ENCODE measurements at places on chromosomes 2 and 18.

DNA sequence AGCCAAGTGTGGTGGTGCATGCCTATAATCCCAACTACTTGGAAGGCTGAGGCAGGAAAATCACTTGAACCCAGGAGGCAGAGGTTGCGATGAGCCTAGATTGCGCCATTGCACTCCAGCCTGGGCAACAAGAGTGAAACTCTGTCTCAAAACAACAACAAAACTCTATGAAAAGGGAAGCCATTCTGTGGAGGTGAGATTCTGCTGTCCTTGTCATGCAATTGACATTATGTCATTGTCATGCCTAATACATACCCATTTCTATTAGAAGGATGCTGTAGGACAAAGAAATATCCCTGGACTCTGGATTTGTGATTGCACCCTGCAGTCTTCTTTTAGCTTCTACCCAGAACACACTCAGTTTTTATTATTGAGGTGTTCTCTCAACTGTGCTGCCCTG, 8.6 kb downstream of the RASGRP3 start:
- DNase-seq, result no peak

GRCh38 chr2:163185160-163185559, 346.6 kb upstream of the KCNH7 start:
- no peak for DNase-seq

- DNase-seq, result no peak
Observed at GRCh38 chr18:49613141-49613640, 51.3 kb downstream of the LIPG start.

DNA sequence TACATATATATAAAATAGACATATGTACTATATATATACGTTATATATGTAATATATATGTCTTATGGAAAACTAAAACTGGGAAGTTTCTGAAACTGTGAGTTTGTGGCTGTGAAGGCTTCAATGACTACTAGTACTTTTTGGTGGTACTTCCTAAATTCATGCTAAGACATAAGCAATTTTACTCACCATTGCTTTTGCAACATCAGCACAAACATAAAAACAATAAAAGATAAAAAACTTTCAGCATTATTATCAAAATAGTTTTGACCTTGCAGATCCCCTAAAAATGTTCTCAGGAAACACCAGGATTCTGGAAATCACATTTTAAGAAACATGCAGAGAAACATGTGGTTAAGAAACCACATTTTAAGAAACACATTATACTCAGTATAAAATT, 269.9 kb downstream of the PID1 start:
- no peak for DNase-seq

DNA sequence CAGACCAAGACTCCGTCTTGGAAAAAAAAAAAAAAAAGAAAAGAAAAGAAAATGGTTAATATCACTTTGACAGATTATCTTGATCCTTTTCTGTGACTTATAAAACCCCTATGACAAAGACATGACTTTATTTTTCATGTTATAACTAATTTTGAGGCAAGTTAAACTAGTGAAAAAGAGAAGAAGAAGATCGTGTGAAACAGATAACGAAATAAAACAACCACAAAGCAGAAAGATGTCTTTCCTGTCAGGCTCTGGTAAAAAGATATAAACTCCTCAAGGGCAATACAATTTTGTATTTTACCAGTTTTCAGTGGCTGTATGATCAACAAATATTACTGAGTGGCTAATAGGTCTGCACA, 13.4 kb upstream of the RBMS1 start:
- no peak for DNase-seq

DNA sequence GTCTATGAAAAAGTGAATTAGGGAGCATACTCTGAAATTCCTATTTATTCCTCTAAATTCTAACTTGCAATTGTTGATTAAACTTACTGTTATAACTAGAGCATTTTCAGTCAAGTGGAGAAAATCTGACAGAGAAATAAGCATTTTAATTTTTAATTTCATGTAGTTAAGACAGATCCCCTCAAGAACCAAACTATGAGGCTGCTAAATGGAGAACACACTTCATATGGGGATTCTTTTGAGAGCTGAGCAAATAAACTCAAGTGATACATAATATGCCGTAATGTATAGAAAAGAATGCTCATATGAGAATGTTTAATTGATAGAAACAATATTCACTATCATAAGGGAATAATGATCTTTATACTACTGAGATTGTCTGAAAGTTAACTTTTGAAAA, 340.8 kb downstream of the ERBB4 start:
- no peak for DNase-seq

- DNase-seq, result no peak
Observed at GRCh38 chr2:216689397-216689796, 6.0 kb downstream of the IGFBP5 start.

GRCh38 chr2:121377646-121378045, 92.6 kb upstream of the TFCP2L1 start:
- no peak for DNase-seq

- no peak for DNase-seq
Observed at GRCh38 chr2:212266297-212266696, 272.3 kb downstream of the ERBB4 start.

- no peak for DNase-seq
Observed at GRCh38 chr18:34591920-34592444, 118.1 kb upstream of the DTNA start.

DNA sequence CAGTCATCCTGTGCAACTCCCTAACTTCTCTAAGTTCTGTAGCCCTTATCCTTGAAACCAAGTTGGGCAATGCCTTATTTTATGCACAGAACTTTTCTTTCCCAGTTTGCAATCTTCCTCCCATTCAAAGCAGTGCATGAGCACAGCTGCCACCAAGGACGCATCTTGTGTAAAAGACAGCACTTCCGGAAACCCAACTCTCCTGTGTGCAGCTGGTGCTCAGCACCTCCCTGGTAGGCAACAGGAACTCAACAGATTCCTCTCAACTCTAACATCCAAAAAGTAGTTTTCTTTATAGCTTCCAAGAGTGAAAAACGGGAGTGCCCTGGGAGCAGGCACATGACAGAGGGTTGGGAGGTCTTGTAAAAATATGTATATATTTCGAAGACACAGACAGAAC, 2.2 kb downstream of the TMEM18 start:
- DNase-seq, result no peak

DNA sequence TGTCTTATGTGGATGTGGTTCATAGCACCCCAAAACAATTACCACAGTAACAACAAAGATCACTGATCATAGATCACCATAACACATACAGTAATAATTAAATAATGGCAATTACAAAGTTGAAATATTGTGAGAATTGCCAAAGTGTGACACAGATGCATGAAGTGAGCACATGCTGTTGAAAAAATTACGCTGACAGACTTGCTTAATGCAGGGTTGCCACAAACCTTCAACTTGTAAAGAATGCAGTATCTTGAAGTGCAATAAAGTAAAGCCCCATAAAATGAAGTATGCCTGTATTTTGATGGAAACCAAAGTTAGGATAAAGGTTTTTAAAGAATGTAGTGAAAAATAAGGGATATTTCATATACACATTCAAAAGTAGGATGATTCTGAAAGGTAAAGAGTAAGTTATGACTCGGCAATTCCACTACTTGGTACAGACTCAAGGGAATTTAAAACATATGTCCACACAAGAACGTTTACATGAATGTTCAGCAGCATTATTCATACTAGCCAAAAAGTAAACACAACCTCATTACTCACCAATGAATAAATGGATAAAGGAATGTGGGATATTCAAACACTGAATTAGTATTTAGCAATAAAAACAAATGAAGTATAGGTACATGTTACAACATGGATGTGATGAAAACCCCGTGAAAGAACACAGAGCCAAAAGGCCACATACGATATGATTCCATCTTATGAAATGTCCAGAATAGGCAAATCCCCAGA, 61.6 kb downstream of the SCN9A start:
- DNase-seq, result no peak

- DNase-seq, result no peak
Observed at GRCh38 chr2:189854187-189854586, 69.9 kb downstream of the PMS1 start.

GRCh38 chr2:195307751-195308150, 349.3 kb upstream of the SLC39A10 start:
- DNase-seq, result no peak
